GM12878 (cell line): ENCODE measurements at places on chromosomes 7 and 10. TPM values are rescaled to one million over a fixed set of nuclear protein-coding genes. Genes with fewer than 3 reads are reported as not detected.

- H3K36me3 ChIP-seq, result no peaks in the 10 kb centered on the region
- no peak for DNase-seq
- no peak overlapping the region for H3K4me3 ChIP-seq
- no peaks in the 10 kb centered on the region for H3K4me1 ChIP-seq
- no peak overlapping the region for H3K27ac ChIP-seq
- H3K27me3 ChIP-seq, result no peaks in the 10 kb centered on the region; the same call in 1 of the 2 replicates
Observed at GRCh38 chr10:94092848-94093247, 99.1 kb downstream of the PLCE1 start.

DNA sequence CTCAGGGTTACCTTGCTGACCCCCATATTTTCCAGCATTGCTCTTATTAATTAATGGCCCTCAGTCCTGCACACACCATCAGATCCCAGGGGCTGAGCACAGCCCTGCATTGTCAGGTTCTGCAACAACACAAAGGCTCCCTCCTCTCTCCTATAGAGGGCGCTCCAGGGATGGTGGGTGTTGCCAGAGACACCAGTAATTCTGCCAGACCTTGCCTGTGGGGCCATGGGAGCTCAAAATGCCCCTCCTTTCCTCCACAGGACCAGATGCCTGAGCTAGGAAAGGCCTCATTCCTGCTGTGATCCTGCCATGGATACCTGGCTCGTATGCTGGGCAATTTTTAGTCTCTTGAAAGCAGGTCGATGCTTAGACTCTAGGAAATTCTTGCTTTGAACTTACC, 42.8 kb upstream of the PRSS58 start:
- no peak overlapping the region for H3K27ac ChIP-seq
- no peaks in the 10 kb centered on the region for H3K36me3 ChIP-seq
- no peak for DNase-seq
- no peaks in the 10 kb centered on the region; the same call in 1 of the 2 replicates for H3K27me3 ChIP-seq

DNA sequence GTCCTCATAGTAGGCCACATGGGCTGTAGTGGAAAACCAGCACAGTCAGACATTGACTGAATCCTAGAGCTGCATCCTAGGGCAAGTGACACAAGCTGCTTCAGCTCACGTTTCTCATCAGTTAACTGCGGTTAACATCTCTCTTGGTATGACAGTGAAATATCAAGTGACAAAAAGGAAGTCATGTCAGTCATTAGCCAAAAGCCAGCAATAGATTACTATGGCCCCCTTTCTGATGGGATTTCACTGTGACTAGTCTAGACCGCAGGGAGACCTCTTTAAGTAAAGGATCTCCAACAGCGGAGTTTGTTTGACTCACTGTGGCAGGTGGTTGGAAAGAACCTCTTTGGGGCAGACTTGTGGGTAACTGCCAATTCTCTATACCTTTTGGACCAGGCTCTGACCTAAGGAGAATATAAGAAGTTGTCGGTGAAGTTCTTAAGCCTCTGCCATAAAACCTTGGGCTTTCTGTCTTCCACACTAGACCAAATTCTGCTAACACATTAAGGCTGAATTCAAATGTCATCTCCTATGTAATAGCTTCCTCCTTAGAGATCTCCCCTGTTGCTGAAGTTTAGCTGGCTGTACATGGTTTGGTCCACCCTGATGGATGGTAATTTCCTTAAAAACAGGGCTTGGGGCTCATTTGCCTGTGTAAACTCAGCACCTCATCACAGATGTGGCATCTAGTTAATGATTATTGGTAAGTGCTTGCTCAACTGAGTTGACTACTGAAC, 115.3 kb downstream of the SGMS1 start:
- no peaks in the 10 kb centered on the region for H3K36me3 ChIP-seq
- peaks cover 68% of the 10 kb centered on the region for H3K4me1 ChIP-seq
- H3K27ac ChIP-seq, result peak overlapping the region; percentile 80
- H3K27me3 ChIP-seq, result no peaks in the 10 kb centered on the region
- DNase-seq, result peak; percentile 99

DNA sequence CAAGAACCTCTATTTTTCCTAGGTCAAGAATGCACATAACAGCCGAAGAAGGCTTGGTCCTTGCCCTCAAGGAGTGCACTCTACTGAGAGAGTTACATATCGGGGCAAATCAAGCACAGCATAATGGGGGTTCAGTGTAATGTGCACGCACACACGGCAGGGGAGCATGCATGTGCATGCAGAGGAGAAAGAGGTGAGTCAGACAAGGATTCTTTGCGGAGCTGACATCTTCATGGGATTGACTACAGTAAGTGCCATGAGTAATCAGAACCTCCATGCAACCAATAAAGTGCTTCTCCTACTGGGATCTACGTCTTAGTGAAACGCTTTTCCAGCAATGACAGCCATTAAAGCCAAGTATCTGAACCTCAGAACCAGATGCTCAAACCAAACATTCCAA, 123.6 kb downstream of the RNF216 start:
- H3K27ac ChIP-seq, result no peak overlapping the region

DNA sequence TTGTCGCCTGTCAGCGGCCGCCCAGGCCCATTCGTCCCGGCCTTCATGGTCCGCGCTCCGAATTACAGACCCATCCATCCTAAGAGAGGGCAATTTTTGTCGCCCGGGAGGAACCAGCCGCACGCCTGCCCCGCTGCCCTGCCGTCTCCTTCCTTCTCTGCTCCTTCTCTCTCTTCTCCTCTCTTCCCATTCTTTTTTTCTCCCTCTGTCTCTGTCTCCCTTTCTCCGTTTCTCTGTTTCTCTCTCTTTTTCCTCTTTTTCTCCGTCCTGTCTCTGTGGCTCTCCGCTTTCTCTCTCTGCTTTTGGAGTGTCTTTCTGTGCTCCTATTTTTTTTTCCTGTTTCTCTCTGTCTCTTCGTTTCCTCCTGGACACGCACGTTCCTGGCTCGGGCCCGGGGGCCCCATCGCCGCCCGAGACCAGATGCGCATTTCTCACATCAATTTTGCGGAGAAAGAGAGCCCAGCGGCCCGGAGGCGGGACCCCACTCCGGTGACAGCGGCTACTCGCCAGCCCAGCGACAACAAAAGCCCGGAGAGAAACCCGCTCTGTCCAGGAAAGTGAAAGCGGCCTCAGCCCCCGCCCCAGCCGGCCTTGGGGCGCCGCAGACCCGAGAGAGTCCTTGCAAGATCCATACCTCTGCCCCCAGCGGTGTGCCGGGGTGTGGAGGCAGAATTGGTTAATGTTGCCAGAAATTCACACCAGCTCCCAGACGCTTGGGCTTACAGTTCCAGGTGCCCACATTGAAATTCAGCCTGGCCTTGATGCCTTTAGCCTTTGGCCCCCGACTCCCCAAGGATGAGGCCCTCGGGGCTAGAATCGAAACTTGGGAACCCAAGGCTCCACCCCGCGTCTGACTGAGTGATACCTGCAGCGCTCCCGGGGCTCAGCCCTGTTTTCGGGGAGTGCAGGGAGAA, 4.1 kb downstream of the LBX1 start:
- H3K27me3 ChIP-seq, result peaks cover 35% of the 10 kb centered on the region
- H3K4me3 ChIP-seq, result no peak overlapping the region
- no peaks in the 10 kb centered on the region for H3K36me3 ChIP-seq
- no peak for DNase-seq

- no peaks in the 10 kb centered on the region for H3K36me3 ChIP-seq
- H3K27me3 ChIP-seq, result no peaks in the 10 kb centered on the region
- DNase-seq, result no peak
- H3K4me1 ChIP-seq, result no peaks in the 10 kb centered on the region
Observed at GRCh38 chr10:106440355-106440754, 724.2 kb downstream of the SORCS1 start.

DNA sequence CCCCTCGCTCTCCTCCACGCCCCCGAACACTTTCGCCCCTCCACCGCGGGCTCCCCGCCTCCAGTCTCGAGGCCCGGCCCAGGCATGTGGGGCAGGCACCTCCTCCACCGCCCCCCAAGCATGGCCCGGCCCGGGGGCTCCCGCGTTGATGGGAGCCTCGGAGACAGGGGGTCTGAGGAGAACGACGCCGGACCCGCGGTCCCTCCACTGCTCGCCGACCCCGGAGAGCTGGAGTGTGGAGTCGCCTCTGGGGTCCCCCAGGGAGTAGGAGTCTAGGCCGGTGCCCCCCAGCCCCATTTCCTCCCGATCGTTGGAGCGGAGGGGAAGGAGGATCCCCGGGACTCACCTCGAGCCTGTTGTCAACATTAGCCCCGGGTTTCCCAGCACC, 206 bp downstream of the UPF2 start:
- H3K27me3 ChIP-seq, result no peaks in the 10 kb centered on the region
- peak overlapping the region; percentile 88 for H3K4me3 ChIP-seq
- DNase-seq, result no peak
- H3K27ac ChIP-seq, result peak overlapping the region; percentile 97
- H3K4me1 ChIP-seq, result peaks cover 15% of the 10 kb centered on the region

DNA sequence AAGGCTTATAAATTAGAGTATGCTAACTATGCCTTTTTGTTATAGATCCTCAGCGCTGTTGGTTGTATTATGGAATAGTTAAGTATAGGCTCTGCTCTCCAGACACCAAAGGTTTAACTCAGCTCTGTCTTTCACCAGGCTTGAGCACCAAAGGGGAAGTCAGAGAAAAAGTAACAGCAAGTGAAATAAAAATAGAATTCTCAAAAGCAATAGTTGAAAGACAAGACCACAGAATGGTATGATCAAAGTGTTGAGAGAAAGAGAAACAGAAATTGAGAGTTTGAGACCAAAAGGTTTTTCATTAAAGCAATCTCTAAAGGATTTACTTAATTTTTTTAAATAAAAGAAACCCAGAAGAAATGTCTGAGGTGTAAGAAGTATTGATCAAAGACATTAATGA, 529.8 kb upstream of the C7orf33 start:
- no peaks in the 10 kb centered on the region for H3K36me3 ChIP-seq
- no peaks in the 10 kb centered on the region for H3K27me3 ChIP-seq
- peaks cover 3% of the 10 kb centered on the region; the same call in 1 of the 2 replicates for H3K4me1 ChIP-seq
- DNase-seq, result peak; percentile 15
- no peak overlapping the region; the same call in 1 of the 2 replicates for H3K27ac ChIP-seq

PCDH15 gene
- 0.05 TPM in 1 of 2 replicates, not detected in the other for total RNA-seq

CLDN15 gene
- 8.3 and 8.7 TPM in 2 replicates for total RNA-seq
